IPS DF 6.9 (cell line): ENCODE measurements at places on chromosomes 3 and 15.

- H3K4me1 ChIP-seq = no peaks in the 10 kb centered on the region
- no peaks in the 10 kb centered on the region for H3K27me3 ChIP-seq
- no peak for DNase-seq
Observed at GRCh38 chr3:177772908-177773557, 575.8 kb upstream of the TBL1XR1 start.

DNA sequence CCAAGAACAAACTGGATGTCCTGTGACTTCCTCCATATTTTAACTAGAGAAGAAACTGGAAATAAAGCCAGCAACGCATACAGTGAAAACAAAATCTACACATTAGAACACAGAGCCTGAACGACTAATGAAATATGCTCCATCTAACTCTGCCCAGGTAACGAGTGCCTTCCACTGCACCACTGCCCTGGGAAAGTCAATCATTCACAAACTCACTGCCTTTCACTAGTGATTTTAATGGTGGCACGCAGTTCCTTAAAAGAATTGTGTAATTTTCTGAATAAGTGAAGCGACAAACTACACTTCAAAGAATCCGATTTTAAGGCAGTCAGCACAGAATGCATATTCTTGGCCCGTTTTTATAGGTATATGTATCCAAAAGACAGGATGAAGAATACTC, 416.0 kb downstream of the SHQ1 start:
- no peaks in the 10 kb centered on the region for H3K4me1 ChIP-seq
- no peak overlapping the region for H3K4me3 ChIP-seq
- H3K36me3 ChIP-seq = no peaks in the 10 kb centered on the region
- no peak overlapping the region for H3K27ac ChIP-seq

DNA sequence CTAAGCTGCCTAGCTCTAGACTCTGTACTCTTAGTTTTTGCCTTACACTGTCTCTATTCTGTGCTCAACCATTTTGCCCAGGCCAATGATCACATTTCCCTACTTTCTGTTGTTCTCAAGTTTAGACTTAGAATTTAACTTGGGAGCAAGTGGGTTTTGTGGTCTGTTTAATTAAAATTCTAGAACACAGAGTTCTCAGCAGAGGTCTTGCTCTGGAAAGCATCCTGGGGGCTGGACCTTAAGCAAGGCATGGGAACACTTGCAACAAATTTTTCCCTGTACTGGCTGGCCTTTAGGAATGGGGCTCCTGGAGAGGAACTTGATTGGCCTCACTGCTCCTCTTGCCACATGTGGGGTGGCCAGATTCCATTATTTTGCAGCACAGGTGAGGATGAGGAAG, 236.3 kb upstream of the LRTM1 start:
- H3K36me3 ChIP-seq = no peaks in the 10 kb centered on the region
- H3K4me3 ChIP-seq = no peak overlapping the region
- H3K4me1 ChIP-seq = no peaks in the 10 kb centered on the region
- H3K27ac ChIP-seq = no peak overlapping the region
- no peaks in the 10 kb centered on the region for H3K27me3 ChIP-seq

- H3K27ac ChIP-seq = no peak overlapping the region
- no peaks in the 10 kb centered on the region for H3K27me3 ChIP-seq
- no peak for DNase-seq
- no peaks in the 10 kb centered on the region; the same call in 1 of the 2 replicates for H3K4me1 ChIP-seq
- no peaks in the 10 kb centered on the region for H3K36me3 ChIP-seq
- no peak overlapping the region for H3K4me3 ChIP-seq
Observed at GRCh38 chr3:85081191-85081906, 122.6 kb downstream of the CADM2 start.

- no peak for DNase-seq
- no peaks in the 10 kb centered on the region for H3K4me1 ChIP-seq
- H3K4me3 ChIP-seq = no peak overlapping the region
- no peak overlapping the region for H3K27ac ChIP-seq
- H3K36me3 ChIP-seq = no peaks in the 10 kb centered on the region
- no peaks in the 10 kb centered on the region for H3K27me3 ChIP-seq
Observed at GRCh38 chr15:81776976-81777375, 268.8 kb downstream of the MEX3B start.

DNA sequence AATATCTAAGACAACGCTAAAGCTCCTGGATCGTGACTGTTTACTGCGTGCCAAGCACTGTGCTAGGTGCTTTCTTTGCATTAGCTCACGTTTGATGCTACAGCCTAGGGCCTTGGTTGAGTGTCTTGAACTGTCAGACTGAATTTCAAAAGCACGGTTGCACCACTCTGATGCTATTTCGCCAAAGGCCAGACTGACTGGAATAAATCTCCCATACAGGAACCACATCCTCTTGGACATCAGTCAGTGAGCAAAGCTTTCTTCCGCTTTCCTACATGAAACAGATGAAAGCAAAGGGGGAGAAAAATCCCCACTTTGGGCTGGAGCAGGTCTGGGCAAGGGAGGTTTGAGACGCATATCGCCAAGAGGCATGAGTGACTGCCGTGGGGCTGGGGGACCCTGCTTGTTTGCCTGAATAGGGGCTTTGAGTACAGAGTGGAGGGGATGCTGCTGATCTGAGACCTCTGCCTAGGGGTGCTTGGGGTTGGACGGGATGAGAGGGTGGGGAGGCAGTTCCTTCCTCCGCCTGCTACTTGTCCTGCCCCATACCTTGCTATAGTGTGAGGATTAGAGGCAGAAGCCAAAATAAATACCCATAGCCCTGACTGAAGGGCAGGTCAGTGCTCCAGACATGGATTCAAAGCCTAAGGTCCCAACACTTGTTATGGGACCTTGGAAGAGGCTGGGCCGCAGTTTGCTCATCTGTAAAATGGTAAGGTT, 5.3 kb downstream of the FGD5 start:
- H3K36me3 ChIP-seq = no peaks in the 10 kb centered on the region; the same call in none of the 2 replicates
- no peak overlapping the region for H3K4me3 ChIP-seq
- H3K4me1 ChIP-seq = peaks cover 4% of the 10 kb centered on the region; the same call in 1 of the 2 replicates
- DNase-seq = no peak

DNA sequence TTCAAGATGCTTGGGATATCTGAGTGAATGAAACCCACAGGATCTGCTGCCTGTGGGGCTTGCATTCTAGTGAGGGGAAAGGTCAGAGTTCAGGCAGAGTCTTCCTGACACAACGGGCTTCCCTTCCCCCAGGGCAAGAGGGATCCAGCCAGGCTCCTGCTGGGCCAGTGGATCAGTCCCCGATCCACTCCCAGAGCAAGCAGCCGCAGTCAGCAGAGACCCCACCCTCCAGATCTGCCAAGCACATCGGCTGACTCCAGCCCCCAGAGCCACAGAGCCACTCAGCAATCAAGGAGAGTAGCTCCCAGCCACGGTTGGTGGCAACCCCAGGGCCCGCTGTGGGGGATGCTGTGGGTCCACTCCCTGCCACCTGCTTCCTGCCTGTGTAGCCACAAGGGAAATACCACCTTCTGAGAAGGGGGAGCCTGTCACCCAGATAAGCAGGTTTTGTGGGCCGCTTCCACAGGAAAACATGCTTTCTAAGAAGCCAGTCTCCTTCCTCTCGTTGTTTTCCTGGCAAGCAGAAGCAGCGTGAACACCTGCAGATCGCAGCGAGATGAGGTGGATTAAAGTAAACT, 44.9 kb downstream of the CPN2 start:
- no peak for DNase-seq
- no peak overlapping the region for H3K4me3 ChIP-seq
- peaks cover 4% of the 10 kb centered on the region; the same call in 1 of the 2 replicates for H3K4me1 ChIP-seq
- no peak overlapping the region for H3K27ac ChIP-seq
- no peaks in the 10 kb centered on the region for H3K36me3 ChIP-seq

DNA sequence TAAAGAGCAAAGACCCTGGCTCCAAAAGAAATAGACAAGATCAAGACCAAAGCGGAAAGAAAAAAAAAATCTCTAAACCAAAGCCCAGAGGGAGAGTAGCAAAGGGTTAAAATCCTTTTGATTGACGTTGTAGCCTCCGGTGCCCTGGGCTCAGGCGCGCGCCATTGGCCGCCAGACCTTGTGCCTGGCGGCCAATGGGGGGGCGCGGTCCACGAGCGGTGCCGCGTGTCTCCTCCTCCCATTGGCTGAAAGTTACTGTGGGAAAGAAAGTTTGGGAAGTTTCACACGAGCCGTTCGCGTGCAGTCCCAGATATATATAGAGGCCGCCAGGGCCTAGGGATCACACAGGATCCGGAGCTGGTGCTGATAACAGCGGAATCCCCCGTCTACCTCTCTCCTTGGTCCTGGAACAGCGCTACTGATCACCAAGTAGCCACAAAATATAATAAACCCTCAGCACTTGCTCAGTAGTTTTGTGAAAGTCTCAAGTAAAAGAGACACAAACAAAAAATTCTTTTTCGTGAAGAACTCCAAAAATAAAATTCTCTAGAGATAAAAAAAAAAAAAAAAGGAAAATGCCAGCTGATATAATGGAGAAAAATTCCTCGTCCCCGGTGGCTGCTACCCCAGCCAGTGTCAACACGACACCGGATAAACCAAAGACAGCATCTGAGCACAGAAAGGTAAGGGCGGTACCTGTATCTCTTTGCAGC, at the start of gene HES1:
Gene HES1, plus strand, starts transcription at position 343 of the 713 bp plus-strand sequence. Its CDS starts 233 bp downstream, at position 576.
- no peak within 1 kb of the TSS for H3K27ac ChIP-seq
- no peak for DNase-seq
- H3K27me3 ChIP-seq = no peaks in the 10 kb centered on the region
- no peaks in the 10 kb centered on the region for H3K36me3 ChIP-seq
- peaks cover 22% of the 10 kb centered on the region for H3K4me1 ChIP-seq
